Cerebellar nuclear complex (tissue), 1 donor: ENCODE measurements at places on chromosomes 16 and 17.
A peak's percentile ranks its signal among the peaks of the same experiment; 100 is the strongest.

DNA sequence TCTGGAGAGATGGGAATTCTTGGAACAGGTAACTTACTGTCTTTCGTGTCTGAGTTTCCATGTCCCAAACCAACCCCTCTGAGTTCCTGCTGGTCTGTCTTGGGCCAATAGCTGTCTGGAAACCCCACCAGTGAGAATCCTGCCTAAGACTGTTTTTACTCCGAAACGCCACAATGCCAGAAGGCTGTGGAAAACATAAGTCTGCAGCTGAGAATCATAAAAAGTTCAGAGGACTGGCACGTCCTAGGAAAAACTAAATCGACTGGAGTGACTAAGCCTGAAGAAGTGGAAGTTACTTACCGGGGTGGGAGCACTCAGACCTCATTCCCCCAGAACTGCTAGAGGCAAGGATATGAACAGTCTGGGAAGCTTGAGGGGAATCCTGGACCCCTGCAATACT is 13.3 kb downstream of the LRRC75A start:
- DNase-seq: no peak

- no peak for DNase-seq
These were observed 30.5 kb downstream of the FCSK start for GRCh38 chr16:70484867-70485266.

DNA sequence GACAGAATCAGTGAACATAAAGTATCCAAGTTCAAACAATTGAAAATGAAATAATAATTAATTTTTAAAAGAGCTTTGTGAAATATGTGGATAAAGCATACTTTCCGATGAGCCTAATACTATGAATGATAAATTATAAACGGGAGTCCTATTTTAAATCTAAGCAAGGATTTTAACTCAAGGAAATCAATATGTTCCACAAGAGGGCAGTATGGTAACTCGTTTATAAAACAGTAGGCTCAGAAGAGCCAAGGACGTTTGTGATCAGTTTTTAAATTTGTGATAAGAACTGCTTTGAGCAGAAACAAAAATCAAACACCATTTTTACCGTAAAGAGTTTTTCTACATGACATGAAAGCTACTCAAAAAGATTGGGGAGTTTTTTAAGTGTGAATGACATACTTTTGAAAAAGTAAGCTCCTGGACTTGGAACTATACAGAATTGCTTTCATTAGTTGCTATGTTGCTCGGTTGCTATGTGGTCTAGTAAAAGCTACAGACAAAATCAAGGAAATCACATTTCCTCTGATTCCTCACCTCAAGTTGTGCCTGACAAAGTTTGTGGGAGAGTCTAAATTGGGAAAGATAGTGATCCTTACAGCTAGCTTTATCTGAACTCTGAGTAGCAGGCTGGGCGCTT is 11.8 kb upstream of the TEKT1 start:
- no peak for DNase-seq

GRCh38 chr17:70829876-70830275 is 660.5 kb downstream of the KCNJ2 start:
- no peak for DNase-seq

DNA sequence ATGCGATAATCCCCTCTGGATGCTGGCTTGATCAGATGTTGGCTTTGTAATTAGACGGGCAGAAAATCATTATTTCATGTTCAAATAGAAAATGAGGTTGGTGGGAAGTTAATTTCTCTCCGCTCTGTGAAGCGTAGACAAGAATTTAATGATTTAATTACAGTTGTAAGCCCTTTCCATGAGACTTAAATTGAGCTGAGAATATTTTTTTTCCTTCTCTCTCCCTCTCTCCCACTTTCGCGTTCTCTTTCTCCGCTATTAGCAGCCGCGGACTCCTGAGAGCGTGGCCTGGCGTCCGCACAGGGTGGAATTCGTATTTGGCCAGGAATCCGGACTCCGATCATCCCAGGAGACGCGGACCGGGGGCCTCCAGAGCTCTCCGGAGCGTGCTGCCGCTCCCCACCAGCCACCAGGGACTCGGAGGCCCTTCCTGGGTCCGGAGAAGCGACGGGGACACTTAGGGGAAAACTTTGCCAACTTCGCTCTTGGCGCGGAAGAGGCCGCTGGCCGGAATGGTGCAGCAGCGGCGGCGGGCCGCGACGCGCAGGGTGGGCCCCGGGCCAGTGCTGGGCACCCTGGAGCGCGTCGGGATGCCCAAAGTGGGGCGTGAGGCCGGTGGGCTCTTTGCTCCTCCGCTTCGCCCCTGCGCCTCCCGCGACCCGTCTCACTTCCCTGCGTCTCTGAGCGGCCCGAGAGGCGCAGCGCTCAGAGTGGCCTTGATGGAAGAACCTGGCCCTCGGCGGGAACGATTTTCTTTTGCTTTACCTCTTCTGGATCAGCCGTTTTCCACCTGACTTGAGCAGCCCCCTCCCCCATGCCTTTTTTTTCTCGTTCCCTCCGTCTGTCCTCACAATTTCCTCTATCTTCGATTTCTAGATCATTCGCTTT is 3.6 kb upstream of the IRX3 start:
- DNase-seq: no peak

DNA sequence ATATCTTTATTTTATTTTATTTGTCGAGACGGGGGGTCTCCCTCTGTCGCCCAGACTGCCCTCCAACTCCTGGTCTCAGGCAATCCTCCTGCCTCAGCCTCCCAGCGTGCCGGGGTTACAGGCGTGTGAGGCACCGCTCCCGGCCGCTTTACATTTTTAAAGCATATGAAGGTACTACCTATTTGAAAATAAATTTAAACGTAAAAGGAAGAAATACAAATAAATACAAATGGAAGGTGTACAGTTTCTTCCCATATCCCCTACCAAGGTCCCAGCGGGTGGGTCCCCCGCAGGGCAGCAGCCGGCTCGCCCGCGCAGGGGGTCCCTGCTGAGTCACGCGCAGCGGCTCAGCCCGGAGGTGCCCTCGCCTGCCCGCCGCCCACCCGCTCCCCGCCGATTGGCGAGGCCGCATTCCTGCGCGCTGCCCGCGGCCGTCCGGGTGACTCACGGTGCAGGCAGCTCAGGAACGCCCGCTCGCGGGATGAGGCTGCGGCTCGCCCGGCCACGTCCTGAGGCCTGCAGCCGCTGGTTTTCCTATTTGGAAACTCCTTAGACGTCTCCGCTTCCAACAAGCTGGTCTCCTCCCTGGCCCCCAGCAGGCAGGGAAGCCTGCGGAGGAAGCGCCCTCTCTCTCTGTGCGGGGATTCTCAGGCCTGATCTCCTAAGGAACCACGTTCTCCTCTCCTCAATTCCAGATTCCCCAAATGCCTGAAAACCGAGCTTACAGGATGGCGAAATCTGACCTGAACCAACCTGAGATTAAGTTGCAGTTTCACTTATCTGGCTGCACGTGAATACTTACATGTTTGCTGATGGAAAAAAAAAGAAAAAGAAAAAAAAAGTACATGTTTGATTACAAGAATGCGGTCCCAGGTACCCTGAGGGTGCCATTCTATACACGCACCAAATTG is 54.8 kb upstream of the MAP3K14 start:
- no peak for DNase-seq

- DNase-seq: no peak
These were observed 26.4 kb downstream of the CASKIN2 start for GRCh38 chr17:75488693-75489510.

GRCh38 chr17:3683054-3683511 is 12.9 kb downstream of the P2RX5 start:
- no peak for DNase-seq

GRCh38 chr16:63617047-63617989 is 1504.5 kb downstream of the CDH11 start:
- no peak for DNase-seq

GRCh38 chr17:57810721-57811637 is 38.9 kb downstream of the MRPS23 start:
- peak; percentile 16 for DNase-seq

DNA sequence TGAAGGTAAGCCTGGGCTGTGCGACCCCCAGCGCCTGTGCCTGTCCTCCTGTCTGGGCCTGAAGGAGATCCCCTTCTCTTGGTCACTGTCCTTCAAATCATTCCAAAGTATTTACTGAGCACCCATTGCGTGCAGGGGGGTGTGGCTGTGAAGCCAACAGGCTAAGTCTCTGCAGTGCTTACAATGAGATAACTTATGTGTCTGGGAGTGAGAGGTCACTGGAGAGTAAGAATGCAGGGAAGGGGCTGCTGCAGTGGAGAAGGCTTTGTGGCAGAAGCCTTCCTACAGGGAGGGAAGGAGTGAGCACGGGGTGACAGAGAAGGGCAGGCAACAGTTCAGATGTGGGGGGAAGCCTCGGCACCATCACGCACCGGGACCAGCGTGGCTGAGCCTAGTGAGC is 11.2 kb upstream of the SMIM5 start:
- DNase-seq: no peak

DNA sequence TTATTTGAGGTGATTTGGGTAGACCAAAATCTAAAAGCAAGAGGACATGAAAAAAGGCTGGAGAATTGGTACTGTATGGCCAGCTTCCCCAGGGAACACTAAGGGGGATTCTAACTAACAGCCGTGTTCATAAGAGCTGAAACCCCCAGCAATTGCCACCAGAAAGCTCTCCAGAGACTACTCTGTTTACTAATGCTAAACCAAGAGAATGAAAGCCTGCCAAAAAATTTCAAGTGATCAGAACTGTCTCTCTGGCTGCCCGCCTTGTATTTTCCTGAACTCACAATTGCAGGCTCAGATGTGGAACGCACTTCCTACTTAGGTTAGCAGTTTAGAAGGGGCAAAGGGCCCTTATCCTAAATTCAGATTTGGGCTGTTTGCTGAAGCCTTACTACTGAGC is 24.1 kb downstream of the MYH10 start:
- DNase-seq: no peak

DNA sequence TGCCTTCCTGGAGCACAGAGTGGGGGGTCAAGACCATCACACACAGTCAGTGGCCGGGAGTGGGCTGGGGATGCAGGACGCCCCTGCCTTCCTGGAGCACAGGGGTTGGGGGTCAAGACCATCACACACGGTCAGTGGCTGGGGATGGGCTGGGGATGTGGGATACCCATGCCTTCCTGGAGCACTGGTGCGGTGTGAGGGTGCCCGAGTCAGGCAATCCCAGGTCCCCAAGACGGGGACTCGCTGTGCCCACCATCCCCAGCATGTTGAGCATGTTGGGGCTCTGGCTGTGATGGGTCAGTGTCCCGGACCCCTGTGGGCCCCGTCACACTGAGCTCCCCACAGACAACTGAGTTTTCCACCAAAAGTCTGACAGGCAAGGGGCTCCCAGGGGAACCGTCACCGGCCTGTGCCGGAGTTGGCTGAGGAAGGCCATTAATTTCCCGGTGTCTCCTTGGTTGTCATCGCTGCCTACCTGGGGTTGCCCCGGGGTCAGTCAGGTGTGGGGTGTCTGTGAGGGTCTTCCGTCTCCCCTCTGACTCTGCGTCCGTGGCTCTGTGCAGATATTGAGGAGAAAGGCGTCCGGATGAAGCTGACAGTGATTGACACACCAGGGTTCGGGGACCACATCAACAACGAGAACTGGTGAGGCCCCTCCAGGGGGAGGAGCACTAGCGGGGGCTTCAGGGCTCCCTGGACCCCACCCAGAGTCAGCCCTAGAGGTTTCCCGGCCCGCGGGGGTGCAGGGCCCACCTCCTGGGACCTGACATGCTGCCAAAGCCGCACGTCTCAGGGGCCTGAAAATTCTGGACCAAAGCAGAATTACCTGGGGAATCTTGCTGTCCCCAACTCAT is 347.1 kb downstream of the SEC14L1 start:
- DNase-seq: no peak

GRCh38 chr17:66673668-66674276 is 161.1 kb upstream of the CACNG5 start:
- peak; percentile 1 for DNase-seq

GRCh38 chr17:72591289-72592241 is 470.7 kb downstream of the SOX9 start:
- no peak for DNase-seq

GRCh38 chr17:43938838-43939182 is 3.5 kb downstream of the PPY start:
- no peak for DNase-seq

DNA sequence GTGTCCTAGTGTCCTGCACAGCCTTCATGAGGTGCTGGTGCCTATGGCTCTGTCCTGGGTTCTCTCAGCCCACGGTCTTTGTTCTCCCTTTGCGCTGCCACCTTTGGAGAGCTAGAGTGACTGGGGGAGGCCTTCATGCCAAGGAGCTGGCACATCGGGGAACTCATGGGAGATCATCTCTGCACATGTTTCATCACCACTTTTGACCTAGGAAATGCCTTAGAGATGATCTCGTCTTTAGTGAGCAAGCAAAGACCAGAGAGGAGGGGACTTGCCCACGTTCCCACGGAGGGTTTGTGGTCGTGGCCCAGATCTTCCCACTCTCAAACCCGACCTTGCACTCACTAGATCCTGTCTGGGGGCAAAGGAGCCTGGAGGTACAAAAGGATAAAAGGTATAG is 23.5 kb downstream of the TBX4 start:
- DNase-seq: no peak

DNA sequence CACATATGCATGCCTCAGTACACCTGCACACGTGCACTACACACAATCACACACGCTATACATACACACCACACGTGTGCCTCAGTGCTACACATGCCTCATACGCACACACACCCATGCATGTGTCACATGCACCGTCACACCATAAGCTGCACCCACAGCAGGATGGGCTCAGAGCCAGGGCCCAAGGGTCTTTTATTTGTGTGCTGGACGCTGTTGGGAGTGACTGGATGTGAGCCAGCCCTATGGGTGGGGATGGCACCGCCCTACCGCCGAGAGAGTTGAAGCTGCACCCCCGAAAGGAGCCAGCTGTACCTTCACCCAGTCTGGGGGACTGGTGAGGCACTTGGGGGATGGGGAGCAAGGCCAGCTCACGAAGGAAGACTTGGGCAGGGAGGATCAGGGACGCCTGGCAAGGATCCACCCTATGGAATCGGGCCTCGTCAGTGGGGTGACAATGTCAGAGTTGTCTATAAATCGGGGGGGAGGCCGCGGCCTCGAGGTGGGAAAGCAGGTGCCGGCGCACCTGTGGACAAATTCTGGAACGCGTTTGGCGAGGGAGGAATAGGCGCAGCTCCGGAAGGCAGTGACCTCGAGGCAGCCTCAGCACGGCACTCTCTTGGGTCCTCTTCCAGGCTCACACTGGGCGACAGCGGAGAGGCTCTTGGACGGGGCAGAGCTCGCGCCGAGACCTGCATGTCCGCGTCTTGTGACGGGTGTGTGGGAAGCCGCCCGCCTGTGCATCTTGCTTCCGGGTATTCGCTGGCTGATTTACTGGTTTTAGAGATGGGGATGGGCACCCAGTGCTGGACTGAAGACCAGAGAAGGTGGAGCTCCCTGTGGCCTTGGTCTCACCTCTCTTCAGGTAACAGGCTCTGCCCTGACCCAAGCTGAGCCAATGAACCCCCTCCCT is 7.3 kb downstream of the RGS11 start:
- DNase-seq: no peak

- no peak for DNase-seq
These were observed 32.0 kb downstream of the ABCC1 start for GRCh38 chr16:15981382-15981781.

DNA sequence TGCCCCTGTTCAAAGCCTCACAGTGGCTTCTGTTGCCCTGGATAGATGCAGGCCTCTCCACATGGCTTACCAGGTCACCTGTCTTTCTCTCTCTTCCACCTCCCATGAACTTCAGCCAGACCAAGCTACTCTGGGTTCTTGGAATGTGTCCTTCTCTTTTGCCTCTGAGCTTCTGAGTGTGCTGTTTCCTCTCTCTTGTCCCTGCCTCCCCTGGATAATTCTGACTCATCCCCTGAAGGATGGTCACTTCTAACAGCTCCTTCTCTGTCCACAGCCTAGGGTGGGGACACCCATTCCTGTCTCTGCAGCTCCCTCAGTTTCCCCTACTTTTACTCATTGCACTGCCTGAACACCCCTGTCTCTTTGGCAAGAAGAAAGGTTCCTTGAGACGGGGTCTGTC is 2.9 kb downstream of the GUCY2D start:
- DNase-seq: no peak

GRCh38 chr17:6023036-6023831 is 46.9 kb upstream of the WSCD1 start:
- DNase-seq: no peak
